ENCODE measurements at places on chromosomes 1 and 21.

GRCh38 chr21:38178653-38179470 is 77.9 kb upstream of the KCNJ15 start:
- no peak for DNase-seq

- no peak for DNase-seq
Observed at GRCh38 chr1:94362466-94363058, 55.6 kb upstream of the ABCD3 start.

- no peak for DNase-seq
Observed at GRCh38 chr1:246081856-246082668, 425.0 kb downstream of the SMYD3 start.

DNA sequence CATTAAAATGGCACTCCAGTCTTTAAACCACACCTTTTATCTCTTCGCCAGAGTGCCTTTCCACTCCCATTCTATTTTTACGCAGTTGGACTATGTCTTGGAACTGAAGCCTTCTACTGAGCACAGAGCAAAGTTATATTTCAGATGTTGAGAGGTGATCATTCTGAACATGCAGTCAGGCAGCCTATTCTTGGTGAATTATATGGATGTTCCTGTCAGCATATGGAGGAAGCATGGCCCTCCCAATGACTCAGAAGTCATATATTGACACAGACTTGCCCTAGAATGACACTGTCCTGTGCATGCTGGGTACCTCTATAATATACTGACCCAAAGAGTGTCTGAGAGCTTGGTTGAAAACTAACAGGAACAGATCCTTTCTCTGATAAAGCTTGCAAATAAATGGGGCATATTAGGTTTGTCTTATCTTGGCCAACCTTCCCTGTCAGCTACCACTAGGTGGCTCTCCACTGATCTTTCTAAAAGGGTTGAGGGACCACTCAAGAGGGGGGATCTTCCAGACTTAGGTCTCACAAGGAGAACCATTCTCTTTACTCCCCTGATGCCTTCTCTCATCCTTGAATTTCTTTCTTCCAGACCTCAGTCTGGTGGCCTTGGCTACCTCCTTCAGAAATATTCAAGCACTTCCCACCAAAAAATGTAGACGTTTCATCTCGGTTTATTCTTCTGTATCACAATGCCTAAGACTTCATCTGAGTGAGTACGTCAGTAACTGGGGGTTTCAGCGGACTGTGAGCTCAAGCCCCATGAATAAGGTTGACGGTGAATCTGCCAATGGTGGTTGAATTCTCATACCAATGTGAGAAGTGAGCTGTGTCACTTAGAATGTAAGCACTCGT is 11.8 kb upstream of the ALG14 start:
- DNase-seq, result no peak

GRCh38 chr21:33386222-33386784 is 16.9 kb upstream of the IFNGR2 start:
- no peak for DNase-seq

- DNase-seq, result no peak
Observed at GRCh38 chr1:160813215-160813614, 17.2 kb downstream of the LY9 start.

DNA sequence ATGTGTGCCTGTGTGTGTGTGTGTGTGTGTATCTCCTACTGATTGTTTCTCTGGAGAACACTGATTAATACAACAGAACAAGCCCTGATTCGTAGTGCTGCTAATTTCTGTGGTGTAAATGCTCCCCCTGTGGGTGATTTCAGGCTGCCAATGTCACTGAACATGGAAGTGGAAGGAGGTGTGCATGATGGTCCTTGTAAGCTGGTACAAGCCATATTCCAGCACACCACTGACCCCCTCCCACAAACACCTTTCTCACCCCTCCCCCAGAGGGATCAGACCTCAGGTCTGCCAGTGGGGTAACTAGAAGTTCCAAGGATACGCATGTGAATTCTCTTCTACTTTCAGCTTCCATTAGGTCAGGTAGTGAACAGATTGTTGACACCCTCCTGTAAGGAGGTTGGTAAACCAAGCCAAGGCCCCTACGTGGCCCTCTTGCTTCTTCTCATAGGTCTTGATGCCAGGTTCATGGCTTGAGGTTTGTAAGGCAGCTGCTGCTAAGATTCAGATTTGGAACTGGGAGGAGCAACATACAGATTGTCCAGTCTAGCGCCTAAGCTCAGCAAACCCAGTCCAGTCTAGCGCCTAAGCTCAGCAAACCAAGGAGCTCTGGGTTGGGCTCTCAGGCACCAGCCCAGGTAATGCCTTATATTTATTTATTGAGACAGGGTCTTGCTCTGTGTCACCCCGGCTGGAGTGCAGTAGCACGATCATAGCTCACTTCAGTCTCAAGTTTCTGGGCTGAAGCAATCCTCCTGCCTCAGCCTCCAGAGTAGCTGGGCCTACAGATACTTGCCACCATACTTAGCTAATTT is 38.7 kb downstream of the DHCR24 start:
- no peak for DNase-seq

GRCh38 chr1:25952841-25953401 is 44.9 kb downstream of the PAFAH2 start:
- DNase-seq, result no peak

- no peak for DNase-seq
Observed at GRCh38 chr1:226619031-226619430, 70.5 kb downstream of the STUM start.

DNA sequence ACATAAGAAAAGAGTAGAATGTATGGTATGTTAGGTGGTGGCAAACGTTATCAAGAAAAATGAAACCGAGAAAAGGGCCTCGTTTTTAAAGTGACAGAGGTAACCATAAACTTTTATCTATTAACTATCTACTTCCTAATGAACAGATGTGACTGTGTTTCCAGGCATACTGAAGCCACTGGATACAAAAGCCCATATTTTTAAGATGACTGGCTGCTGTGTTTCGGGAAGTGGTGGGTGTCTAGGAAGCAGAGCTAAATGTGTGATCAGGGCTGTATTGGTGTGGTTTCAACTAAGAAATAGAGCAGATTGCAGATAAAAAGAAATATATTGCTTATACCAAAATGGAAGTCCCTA is 71.8 kb downstream of the CHRM3 start:
- no peak for DNase-seq

DNA sequence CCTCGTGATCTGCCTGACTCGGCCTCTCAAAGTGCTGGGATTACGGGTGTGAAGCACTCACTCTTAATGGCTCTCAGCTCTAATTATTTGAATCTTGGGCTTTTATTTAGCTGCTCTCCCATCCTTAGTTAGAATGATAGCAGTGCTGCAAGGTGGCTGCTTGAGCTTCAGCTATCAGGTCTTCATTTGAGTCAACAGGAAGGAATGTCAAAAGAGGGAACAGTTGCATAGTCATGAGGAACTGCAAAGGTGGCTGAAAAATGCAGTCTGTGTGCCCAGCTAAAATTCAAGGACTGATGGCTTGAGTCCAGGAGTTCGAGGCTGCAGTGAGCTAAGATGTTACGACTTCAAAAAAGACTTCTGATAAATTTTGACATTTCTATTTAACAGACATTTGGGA is 55.6 kb downstream of the UCK2 start:
- DNase-seq, result no peak

DNA sequence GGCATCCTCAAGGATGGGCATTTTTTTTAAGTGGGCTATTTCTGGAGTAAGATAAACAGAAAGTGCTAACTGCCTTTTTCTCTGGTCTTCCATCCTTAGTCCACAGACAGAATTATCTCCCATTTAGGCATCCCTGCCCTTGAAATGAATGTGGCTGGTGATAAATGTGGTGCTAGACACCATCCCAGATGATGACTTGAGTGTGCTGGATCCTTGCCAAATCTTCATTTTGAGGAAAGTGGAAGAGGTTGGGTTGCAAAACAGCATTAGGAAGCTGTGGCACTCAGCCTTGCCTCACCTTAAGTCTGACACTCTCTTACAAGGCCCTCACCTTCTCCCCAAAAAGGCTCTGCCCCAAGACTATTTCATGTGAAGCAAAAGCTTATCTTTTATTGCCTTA is 19.2 kb downstream of the MAB21L3 start:
- no peak for DNase-seq

DNA sequence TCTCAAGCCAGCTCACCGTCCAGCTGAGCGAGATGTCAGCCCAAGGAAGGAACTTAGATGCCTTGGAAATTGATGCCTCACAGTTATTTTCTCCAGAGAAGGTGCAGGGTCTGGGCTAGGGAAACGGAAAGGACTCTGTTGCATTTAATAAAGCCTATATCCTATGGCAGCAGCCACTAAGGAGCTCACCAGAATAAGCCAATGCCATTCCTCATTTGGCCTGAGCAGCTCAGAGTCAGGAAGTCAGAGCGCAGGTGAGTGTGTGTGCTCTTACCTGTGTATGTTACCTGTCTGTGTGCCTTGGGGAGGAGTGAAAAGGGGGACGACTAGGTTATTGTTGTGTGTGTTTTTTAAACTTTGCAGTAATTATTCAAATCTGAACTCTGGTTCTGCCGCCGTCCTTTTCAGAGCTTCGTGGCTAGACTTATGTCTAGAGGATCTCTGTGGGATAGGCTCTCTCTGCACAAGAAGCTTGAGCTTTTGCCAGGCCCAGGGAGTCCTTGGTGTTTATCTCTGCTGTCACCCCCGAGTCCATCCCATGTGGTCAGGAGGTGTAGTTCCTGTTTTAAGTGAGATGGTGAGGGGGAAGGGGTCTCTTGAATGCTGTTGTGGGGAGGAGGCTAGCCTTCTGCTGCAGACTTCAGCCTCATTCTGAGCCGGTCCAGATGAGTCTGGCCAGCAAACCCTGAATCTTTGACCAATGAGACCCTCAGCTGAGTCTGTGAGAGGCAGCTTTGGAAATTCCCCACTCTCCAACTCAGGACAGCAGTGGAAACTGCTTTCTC is 2.4 kb downstream of the TMCC2 start:
- DNase-seq, result no peak

DNA sequence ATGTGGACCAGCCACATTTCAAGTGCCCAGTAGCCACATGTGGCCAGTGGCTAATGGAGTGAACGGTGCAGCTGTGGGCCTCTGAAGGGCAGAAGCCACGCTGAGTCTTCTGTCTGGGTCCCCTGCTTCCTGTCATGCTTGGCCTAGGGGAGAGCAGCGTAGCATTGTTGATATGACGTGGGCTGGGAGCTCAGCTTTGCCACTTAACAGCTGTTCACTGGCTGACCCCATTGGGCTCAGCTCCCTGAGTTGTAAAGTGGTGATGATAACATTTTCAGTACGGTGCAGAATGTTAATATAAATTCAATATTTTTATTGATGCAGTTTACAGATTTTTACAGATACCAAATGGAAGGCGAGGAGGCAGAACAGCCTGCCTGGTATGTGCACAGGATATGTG is 4.5 kb downstream of the PODN start:
- no peak for DNase-seq

GRCh38 chr21:41666641-41667081 is 100.2 kb downstream of the RIPK4 start:
- no peak for DNase-seq

GRCh38 chr1:180603223-180603849 is 28.5 kb upstream of the XPR1 start:
- no peak for DNase-seq

GRCh38 chr1:234396092-234396491 is 22.8 kb downstream of the COA6 start:
- DNase-seq, result no peak

DNA sequence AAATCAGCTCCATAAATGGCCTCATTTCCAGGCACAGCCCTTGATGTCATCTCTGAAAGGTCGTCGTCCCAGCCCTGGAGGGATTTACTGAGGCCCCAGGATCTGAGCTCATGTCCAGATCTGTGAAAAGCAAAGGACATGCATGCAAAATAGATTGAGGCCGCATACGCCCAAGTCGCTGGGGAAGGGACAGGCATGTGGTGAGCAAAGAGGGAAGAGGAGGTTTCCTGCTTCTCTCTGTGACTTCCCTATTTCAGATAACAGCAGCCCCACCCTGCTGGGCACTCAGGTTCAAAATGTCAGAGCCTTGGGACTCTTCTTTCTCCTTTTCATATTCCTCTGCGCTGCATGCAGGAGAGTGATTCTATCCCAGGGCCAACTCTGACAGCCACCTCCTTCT is 197.2 kb downstream of the ADSS2 start:
- no peak for DNase-seq

GRCh38 chr1:107952989-107953388 is 12.0 kb downstream of the VAV3 start:
- no peak for DNase-seq

DNA sequence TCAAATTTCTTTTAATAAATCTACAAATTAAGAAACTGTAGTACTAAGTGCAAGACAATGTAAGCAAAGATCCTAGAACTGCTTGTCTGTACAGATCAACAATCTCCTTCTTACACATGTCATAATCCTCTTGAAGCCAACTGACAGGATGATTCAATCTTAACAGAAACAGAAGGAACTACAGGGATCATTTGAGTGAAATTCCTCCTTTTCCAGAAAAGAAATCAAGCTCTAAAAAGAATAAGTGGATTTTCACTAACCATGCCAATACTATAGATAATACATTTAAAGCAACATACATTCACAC is 53.2 kb downstream of the RAB3GAP2 start:
- DNase-seq, result no peak

GRCh38 chr21:33846141-33846540 is 69.5 kb downstream of the ATP5PO start:
- DNase-seq, result no peak

DNA sequence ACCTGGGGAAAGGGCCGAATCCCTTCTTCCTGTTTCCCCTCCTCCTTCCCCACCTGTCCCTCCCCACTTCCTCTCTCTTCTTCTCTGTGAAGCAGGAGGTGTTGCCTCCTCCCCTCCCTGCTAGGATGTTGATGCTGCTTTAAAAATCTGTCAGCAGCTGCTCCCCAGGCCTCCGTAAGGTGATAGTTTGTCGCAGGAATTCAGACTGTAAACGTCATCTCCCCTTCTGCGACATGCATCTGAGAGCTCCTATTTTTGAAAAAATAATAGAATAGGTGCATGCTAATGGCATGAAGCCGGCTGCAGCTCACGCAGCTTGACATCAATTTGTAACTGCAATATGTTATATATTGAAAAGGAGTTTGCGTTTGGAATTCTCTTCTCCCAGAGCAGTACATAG is 70.1 kb downstream of the KAZN start:
- no peak for DNase-seq

GRCh38 chr1:152188673-152189591 is 29.9 kb upstream of the RPTN start:
- no peak for DNase-seq

- DNase-seq, result no peak
Observed at GRCh38 chr1:77659879-77660593, 22.4 kb downstream of the ZZZ3 start.

- DNase-seq, result no peak
Observed at GRCh38 chr1:178797590-178797989, 72.5 kb downstream of the RALGPS2 start.

GRCh38 chr1:231581859-231582258 is 44.7 kb upstream of the DISC1 start:
- no peak for DNase-seq

- no peak for DNase-seq
Observed at GRCh38 chr1:205934788-205935187, 8.5 kb downstream of the SLC26A9 start.

- DNase-seq, result peak; percentile 37
Observed at GRCh38 chr1:204746838-204747442, 61.4 kb upstream of the LRRN2 start.
